ENCODE measurements at places on chromosomes 2 and 18.

DNA sequence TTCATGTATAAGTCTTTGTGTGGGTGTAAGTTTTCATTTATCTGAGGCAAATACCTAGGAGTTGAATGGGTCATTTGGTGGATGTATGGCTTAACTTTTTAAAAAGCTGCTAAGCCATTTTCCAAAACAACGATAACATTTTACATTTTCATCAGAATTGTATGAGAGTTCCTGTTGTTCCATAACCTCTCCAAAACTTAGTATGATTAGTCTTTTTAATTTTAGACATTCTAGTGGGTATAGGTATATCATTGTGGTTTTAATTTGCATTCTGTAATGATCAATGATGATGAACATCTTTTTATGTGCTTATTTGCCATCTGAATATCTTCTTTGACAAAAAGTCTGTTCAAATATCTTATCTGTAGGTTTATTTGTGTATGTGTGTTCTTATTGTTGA lies 74.4 kb upstream of the UGP2 start:
- DNase-seq = no peak

DNA sequence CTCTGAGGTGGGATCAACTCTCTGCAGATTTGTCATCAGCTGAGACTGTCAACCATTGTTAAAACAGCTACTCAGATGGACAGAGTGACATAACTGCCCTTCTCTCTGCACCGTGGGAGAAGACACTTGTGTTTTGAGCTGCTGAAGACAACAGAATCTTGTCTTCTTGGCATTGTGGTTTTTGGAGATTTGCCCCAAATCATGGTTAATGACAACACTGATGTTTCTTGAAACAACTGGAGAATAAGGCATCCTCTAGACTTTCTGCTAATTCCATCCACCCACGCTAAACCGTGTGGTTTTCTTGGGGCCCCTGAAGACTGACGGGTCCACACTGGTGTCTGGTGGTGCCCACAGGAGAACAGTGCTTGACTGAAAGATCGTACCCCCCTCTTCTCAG lies 39.5 kb downstream of the SH3BP4 start:
- DNase-seq = no peak

DNA sequence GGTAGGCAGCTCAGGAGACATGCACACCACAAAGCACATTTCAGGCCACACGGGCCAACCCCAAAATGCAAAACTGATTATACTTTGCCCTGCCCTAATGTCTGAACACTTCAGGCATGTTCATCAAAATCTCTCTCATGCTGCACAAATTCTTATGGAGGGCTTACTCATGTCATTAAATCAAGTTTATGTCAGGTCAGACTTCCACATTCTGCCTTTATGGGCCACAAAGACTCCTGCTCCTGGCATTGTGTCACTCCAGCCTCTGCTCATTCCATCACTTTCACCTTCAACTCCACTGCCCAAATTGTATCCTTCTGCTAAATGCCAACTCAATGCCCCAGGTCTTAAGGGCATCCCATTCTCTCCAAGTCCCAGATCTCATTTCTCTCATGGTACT lies 9.2 kb downstream of the UXS1 start:
- no peak for DNase-seq

- no peak for DNase-seq
Measured at GRCh38 chr18:61605376-61606067, 272.3 kb downstream of the CDH20 start.

- DNase-seq = no peak
Measured at GRCh38 chr18:63292831-63293683, 26.5 kb downstream of the BCL2 start.

DNA sequence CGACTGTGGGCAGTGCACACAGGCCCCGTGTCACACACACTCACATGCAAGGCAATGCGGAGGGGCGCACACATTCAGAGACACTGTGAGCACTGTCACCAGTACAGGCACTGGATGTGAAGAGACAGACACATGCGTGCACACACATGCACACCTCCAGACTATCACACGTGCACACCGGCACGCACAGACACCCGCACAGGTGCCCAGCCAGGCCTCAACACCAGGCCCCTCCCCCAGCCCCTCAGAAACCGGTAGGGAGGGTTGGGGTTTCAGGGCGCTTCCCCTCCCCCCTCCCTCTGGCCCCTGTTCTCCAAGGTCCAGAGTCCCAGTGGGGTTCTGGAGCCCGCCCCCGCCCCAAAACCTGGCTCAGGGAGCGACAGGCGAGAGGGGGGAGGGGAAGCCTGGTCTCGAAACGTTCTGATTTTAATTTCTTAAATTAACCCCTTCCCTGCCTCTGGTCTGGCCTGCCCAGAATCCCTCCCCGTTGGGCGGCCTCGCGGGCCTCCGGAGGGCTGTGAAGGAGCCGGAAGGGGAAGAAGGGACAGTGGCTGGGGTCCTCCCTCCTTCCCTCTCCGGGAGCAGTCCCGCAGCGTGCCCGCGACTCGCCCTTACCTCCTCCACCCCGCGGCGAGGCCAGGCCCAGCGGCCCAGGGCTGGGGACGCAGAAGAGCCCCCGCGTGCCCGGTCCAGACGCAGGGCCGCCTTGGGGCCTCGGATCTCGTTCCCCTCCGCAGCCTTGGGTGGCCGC lies 558 bp downstream of the FBXO41 start:
- DNase-seq = no peak

- no peak for DNase-seq
Measured at GRCh38 chr2:71907503-71907902, 240.2 kb downstream of the CYP26B1 start.

- no peak for DNase-seq
Measured at GRCh38 chr2:46471697-46472096, 7.7 kb upstream of the TMEM247 start.

DNA sequence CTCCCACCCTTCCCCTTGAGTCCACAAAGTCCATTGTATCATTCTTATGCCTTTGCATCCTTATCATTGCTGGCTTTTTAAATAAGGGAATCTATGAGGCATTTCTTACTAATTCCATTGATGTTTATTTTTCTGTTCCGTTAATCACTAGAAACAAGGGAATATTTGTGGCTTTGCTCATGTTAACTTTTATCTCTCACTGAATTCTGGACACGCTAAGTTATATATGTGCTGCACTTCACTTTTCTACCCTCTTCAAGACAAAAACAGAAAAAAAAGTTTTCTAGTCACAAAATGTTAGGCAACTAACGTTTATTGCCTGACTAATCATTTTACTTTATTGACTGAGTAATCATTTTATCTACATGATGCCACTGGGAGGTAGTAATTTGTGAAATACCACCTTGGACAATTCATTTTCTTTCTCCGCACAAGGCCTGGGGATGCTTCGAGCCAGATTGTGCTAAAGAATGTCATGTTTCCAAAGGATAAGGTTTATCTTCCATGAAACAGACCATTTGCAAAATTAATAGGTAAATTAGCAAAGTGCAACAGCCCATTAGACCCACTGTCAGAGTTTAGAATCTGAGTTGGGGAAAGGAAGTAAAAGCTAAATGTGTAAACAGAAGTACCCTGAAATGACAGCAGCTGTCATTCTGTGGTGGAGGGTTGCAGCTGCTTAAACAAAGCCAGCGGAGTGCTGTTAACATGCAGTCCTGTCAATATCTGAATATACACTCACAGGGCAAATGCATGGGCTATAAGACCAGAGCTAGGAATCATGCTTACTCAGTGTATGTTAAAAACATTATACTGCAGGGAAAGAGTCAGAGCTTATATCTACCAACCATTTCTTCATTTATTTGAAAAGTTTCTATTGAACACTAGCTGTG lies 658.7 kb downstream of the CNTNAP5 start:
- no peak for DNase-seq

- no peak for DNase-seq
Measured at GRCh38 chr2:32711908-32712501, 84.2 kb downstream of the TTC27 start.

GRCh38 chr2:44291281-44292248 lies 16.3 kb downstream of the SLC3A1 start:
- DNase-seq = no peak

DNA sequence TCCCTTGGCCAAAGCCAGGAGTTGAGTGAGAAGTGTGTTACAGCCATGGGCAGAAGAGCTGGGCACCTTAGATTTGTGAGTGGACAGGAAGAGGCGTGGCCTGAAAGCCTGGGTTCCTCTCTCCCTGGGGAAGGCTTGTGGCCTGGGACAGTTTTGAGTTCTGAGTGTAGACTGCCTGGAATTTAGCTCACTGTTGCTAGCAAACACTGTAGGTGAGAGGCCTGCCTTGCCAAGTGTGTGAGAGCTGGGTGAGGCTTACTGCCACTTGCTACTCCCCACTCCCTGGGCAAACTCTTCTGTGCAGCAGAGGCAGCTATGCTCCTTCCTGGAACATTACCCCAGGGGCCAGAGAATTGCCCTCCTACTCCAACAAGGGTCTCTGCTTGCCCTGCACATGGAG lies 150.0 kb upstream of the GALNT5 start:
- no peak for DNase-seq

DNA sequence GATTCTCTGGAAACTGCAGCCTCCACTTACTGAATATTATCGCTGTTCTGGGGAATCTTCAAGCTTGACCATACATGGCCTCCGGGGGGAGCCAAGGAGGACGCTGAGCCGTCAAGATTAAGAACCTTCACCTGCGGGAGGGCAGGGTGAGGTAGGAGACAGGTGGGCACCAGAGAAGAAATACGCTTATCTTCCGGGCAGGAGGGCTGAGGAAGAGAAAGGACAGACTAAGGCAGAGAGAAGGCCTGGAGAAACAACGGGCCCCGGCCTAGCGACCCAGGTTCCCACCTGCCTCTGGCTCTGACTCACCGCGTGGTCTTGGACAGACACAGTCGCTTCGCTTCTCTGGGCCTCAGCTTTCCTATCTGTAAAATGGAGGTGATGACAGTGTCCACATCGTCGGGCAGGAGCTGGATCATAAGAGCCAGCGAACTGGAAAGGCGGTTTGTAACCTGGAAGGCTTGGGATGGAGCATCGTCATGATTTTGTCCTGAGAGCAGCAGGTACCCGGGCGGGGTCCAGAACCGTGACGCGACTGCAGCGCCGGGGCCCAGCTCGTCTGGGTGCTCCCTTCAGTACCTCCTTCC lies 659 bp downstream of the ZNF142 start:
- DNase-seq = no peak

DNA sequence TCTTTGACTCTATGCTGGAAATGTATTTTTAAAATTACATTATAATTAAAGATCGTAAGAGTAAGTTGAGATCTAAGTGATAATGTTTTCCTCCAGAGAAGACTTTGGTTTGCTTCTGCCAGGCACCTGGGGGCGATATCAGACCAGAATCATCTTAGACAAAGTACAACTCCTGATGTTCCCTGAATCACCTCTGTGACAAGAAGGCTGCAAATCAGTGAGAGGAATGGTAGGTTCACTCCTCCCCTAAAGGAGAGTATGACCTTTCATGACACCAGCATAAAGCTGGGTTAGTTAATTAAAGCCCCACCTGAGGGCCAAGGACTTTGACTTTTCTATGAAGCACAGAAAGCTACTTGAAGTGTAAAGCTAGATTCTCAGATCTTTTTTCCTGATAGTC lies 114.4 kb upstream of the DTNA start:
- DNase-seq = no peak

GRCh38 chr2:85265304-85265703 lies 62.5 kb downstream of the TGOLN2 start:
- no peak for DNase-seq

DNA sequence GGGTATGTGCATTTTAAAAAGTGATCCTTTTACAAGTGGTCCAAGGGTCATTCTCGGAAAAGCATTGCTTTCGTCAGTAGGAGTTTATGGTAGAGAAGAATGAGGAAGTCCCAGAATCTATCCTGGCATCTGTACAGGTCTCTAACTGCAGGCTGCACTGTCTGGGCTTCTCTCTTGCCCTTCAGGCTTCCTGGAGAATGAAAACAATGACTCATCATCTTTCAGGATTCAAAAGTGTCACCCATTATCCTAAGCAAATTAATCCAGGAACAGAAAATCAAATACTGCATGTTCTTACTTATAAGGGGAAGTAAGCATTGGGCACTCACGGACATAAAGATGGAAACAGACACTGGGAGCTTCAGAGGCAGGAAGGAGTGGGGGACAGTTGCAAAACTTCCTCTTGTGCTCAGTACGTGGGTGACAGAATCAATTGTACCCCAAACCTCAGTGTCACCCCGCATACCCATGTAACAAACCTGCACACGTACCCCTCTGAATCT lies 60.2 kb upstream of the TXNDC2 start:
- DNase-seq = no peak

DNA sequence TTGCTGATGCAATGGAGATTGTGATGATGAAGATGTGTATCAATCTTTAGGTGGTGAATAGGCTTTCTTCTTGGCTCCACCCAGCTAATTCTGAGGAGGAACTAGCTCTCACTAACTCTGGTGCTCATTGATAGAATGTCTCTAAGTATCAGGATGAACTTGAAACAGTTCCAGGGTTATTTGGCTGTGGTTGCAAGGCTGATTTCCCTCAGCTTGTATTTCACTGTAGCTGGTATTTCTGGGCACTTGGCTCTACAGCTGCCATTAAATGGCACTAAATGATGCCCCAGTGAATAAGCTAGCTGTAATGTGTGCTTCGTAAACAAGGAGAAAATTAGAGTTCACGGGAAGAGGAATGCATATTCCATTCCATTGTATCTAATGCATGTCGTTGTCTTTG lies 241.2 kb downstream of the RPIA start:
- DNase-seq = no peak

DNA sequence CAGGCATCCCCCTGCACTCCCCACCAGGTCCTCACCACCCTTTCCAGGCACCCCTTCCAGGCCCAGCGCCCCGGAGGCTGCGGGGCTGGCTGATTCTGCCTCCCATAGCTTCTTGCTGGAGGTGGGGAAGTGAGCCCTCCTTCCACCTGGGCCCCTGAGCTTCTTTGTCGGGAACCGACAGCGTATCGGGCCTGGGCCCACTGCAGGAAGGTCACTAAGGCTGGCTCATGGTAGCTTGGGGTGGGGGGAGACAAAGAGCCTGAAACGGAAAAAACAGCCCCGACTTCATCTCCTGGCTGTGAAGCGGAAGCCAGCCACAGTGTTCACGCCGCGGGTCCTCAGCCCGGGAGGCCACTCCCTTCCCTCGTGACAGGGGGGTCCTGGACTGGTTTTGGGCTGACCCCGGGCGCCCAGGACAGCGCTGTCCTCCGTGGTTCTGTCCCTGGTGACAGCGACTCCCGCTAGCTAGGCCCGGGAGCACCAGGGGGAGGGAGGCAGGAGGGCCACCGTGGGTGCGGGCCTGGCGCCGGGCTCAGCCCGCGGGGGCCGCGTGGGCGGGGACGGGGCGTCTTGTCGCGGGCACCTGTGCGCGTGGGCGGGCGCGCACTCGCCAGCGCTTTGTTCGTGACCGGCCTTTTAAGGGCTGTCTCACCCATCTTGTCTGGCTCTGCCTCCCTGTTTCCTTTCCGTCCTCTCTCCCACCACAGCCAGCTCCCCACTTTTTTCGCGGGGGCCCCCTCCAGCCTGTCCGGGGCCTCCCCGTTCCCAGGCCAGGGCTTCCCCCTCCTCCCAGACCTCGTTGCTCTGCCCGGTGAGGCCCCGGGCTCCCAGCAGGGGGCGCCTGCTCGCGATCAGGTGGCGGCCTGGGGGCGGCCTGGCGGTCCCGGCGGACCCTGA lies 64.9 kb downstream of the DNMT3A start:
- peak; percentile 59 for DNase-seq
